ENCODE measurements at places on chromosomes 7 and 10.
A peak's percentile ranks its signal among the peaks of the same experiment; 100 is the strongest.

DNA sequence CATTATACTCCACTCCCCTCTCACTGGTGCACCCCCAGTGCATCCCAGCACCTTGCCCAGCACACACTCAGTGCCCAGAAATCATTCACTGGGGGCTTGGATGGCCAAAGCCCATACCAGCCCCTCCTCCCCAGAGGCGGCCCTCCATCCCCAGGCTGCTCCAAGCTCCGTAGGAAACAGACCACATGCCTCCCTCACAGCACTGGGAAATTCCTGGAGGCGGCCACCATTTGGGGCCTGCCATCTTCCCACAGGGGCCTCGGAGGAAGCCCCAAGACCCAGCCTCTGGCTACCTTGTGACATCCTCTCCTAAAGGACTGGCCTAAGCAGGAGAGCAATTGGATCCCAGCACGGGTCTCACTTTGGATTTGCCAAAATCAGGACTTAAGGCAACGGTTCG is 49.7 kb downstream of the FOXL3 start:
- DNase-seq = no peak

- no peak for DNase-seq
Observed at GRCh38 chr10:62860946-62861345, 44.8 kb upstream of the EGR2 start.

GRCh38 chr7:29987083-29987482 is 2.5 kb downstream of the SCRN1 start:
- DNase-seq = no peak

GRCh38 chr10:110241841-110242240 is 34.4 kb downstream of the MXI1 start:
- DNase-seq = no peak

- DNase-seq = peak; percentile 2
Observed at GRCh38 chr10:22931948-22932347, 4.1 kb downstream of the ARMC3 start.

GRCh38 chr7:95730493-95731280 is 41.7 kb upstream of the DYNC1I1 start:
- DNase-seq = no peak

DNA sequence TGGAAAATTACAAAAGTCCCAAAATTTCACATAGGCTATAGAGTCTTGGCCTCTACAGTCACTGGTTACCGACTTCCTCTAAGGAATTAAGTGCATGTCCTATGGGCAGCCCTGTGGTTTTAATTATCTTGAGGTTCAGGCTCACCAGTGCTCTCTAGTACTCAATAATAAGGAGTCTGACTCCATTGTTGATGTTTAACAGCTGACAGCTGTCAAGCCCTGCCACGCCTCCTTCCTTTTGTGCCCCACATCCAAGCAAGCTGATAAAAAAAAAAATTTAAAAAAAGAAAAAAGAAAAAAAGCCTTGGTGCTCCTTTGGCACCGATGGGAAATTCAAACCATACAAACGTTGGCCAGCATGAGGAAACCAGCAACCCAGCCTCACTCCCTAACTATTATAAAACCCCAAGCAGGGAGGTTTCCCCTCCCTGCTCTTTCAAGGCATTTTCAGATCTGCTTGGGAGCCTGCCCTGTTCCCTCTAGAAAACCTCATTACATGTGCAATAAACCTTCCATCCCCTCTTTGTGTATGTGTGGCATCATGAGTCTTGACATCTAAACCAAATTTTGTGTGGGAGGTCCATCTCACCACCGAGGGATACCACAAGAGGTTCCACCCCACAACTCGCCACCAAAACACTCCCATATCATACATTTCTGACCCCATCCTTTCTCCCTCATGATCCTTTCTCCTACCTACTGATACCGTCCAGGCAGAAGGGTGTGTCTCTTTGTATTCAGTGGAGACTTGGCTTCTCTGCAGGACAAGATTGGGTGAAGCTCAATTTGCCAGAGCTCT is 70.9 kb upstream of the CCDC71L start:
- DNase-seq = peak; percentile 14

GRCh38 chr10:131211146-131211545 is 100.4 kb downstream of the TCERG1L start:
- DNase-seq = no peak

GRCh38 chr10:52778511-52779392 is 6.2 kb upstream of the MBL2 start:
- DNase-seq = no peak

- no peak for DNase-seq
Observed at GRCh38 chr10:96636551-96636950, 49.7 kb upstream of the TM9SF3 start.

GRCh38 chr7:37285706-37286453 is 162.8 kb downstream of the ELMO1 start:
- DNase-seq = no peak

DNA sequence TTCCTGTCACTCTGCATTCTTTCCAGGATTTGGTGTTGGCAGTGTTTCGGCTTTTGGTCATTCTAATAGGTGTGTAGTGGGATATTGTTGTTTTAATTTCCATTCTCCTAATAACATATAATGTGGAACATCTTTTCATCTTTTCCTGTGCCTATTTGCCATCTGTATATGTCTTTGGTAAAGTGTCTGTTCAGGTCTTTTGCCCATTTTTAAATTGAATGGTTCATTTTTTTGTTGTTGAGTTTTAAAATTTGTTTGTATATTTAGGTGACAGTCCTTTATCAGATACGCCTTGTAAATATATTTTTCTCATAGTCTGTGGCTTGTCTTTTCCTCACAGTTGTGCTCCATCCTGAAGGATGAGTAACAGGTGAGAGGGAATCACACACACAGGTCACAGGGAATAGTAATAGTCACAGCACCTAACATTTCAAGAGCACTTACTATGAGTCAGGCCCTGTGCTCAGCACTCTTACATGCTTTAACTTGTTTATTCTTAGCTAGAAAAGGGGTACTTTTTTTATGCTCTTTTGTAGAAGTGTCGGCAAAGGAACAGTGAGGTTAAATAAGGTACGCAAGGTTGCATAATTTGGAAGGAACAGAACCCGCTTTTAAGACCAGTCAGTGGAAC is 117.1 kb upstream of the GATA3 start:
- no peak for DNase-seq

DNA sequence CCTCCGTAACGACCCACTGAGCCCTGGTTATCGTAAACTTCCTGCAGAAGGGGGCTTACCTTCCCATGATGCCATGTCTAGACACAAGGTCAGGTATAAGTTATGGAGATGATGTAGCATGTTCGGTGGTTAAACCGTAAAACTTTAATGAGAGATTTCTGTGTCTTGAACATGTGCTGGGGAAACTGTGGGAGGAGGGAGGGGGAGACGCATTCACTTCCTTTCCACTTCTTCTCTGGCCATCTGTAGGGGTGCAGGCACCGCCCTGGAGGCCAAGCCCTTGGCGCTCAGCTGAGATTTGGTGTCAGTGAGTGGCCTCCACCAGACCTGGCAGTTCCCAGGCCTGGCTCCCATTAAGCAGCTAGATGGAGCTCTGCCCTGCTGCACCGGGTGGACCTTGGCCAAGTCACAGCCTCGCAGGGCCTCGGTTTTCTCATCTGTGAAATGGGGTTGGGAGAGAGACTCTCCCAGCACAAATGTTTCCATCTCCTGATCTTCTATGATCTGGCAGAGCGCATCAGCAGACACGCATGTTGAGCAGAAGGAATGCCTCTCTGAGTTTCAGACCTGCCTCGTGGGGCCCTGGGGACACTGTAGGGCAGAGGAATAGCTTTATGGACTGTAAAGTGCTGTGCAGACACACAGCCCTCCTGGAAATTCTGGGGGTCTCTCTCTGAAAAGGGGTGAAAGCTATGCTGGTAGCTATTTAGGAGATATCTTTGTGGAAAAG is 106.0 kb downstream of the COL26A1 start:
- no peak for DNase-seq

DNA sequence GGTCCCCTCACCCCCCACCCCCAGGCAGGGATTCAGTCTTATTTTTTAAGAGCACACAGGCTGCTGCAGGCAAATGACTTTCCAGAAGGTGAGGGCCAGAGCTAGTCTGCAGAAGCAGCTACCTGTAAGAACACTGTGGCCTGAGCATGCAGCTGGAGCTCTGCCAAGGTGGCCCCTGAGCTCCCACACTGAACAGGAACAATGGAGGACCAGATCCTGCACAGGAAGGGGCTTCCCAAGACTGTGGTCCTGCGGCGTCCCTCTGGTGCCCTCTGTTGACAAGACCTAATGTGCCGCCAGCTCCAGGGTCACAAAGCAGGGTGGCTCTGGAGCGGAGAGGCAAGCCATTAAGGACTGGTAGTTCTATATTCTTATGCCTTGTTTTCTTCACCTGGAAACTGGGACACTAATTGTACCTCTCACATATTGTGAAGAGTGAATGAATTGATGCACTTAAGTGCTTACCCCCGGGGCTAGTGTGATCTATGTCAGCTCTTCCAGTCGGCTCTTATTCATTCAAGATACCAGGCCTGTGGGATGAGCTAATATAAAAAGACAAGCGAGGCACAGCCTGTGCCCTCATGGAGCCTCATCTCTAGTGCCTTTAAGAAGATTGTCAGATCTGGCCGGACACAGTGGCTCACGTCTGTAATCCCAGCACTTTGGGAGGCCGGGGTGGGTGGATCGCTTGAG is 8.0 kb upstream of the BEND7 start:
- peak; percentile 51 for DNase-seq

DNA sequence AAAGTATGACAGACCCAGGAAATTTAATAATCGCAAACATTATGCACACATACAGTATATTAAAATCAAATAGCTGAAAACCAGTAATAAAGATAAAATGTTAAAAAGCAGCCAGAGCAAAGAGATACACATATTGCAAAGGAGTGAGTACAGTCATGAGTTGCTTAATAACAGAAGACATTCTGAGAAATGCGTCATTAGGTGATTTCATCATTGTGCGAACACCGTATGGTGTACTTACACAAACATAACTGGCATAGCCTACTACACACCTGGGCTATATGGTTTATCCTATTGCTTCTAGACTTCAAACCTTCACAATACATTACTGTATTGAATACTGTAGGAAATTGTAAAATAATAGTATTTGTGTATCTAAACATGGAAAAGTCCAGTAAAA is 367.6 kb downstream of the NXPH1 start:
- no peak for DNase-seq

- DNase-seq = no peak
Observed at GRCh38 chr10:48505394-48506112, 99.3 kb downstream of the ARHGAP22 start.

DNA sequence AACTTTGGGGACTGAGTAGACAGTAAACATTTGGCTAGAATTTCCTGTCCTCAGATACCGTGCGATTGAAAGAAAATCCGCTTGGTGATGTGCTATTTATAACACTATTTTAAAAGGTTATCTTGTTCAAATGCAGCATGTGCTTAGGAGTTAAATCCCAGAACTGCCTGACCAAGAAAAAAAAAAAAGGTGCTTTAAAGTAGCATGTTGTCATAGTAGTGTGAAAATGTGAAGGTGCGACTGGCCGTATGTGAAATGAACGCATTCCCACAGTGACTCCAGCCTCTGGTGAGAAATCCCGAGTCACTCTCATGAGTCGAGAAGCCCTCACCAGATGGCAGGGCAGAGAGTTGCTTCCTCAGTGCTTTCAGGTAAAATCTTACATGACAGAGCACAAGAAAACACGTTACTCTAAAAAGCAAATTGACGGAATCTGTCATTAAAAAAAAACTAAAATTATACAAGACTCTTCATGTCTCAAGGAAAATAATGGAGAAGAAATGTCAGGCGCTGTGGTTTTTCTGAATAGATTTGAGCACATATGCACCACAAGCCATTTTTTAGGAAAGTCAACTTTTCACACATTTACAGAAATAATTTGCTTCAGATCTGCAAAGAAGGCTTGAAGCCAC is 18.4 kb upstream of the KLF6 start:
- no peak for DNase-seq

DNA sequence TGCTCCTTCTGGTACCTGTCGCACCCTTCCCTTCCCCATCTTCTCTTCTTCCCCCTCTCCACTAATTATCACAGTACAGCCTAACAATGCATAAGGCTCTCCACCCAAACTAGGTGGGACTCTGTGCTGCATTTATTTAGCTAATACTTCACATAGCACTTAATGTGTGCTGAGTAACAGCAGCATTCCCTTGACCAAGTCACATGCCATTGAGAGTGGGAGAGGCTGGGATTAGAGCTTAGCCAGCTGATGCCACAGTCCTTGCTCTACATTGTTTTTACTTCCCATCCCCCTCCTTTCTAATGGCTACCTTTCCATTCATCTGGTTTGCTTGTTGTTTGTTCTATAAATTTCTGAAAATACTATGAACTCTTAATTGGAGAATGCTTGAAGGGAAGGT is 426.9 kb downstream of the LRMDA start:
- no peak for DNase-seq

GRCh38 chr7:12993025-12993424 is 305.6 kb downstream of the ARL4A start:
- no peak for DNase-seq

DNA sequence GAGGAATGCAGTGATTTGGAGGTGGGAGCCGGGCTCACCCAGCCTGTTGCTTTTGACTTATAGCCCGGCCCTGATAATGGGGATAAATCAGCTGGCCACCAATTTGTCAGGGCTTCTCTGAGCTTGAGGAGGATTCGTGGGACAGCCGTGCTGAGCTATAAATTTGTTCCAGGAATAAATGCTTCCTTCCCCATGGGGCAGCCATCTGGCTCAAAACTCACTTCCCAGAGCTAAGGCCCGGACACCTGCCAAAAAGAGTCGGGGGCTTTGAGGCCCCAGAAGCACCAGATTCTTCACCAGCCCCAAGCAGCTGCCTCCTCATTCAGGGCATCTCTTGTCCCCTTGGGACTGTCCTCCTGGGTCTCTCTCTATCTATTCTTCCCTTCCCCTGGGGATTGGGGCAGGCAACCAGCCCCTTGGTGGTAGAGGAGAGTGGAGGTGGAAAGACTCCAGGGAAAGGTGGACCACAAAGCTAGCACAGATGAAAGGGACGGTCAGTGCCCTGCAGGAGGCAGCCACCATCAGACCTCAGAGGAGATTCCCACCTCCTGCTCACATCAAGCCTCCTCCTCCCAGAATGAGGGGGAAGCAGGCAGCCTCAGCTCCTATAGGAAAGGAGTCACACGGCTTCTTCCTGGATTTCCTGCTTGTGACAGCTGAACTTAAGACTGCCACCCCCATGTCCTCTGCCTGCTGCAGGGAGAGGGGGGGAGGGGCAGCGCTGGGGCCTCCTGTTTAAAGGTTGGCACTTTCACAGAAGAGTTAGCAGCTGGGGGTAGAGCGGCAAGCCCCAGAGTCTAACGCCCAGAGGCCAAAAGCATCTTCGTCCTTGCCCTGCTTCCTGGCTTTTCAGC is 44.2 kb upstream of the LRRC4 start:
- DNase-seq = no peak

- DNase-seq = no peak
Observed at GRCh38 chr10:68997211-68997610, 8.6 kb downstream of the KIFBP start.

All from COR-L47 (cell line).